Foreskin keratinocyte (primary cell): ENCODE measurements at places on chromosomes 16 and 17.

GRCh38 chr17:45129940-45130680 is 2.2 kb downstream of the PLCD3 start:
- DNase-seq: peak; percentile 40

- no peak for DNase-seq
Observed at GRCh38 chr16:80940069-80940856, 66.4 kb downstream of the CMC2 start.

DNA sequence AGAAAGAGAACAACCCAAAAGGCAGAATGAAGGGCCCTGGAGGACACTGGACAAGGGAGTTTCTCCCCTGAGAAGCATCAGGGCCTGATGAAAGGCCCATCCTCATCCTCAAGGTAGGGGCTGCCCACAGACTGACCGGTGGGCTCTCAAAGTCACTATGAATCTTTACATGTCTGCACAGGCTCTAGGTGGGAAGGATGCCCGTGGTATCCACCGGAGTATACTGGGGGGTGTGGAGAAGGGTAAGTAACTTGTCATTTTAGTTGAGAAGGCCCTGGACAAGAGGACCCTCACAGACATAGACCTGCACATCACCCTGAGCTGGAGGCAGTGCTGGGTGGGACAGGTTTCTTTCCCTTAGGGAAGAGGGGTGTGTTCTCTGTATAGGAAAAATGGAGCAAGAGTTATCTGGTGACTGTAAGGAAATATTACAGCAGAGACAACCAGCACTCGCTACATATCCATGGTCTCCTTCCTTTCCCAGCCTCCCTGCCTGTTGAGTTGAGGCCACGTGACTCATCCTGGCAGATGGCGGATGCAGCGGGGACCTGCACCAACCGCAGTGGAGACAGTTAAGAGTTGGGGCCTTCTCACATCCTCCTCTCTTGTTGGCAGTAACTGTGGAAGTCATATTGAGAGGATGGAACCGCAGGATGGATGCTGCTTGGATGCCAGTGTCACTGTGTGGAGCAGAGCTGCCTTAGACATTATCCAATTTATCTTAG is 45.6 kb upstream of the KCNJ12 start:
- DNase-seq: no peak

- no peak for DNase-seq
Observed at GRCh38 chr17:46818316-46818928, at the start of gene WNT3. WNT3 (minus strand) TSS chr17:46818692; CDS start chr17:46818597, 95 bp downstream.

- DNase-seq: peak; percentile 55
Observed at GRCh38 chr16:54287131-54288029, 793 bp upstream of the IRX3 start.

GRCh38 chr16:27340654-27341053 is 26.9 kb downstream of the IL4R start:
- no peak for DNase-seq

- no peak for DNase-seq
Observed at GRCh38 chr16:57239107-57239506, 6.0 kb upstream of the ARL2BP start.

GRCh38 chr17:74645010-74645409 is 21.5 kb upstream of the CD300E start:
- DNase-seq: no peak

DNA sequence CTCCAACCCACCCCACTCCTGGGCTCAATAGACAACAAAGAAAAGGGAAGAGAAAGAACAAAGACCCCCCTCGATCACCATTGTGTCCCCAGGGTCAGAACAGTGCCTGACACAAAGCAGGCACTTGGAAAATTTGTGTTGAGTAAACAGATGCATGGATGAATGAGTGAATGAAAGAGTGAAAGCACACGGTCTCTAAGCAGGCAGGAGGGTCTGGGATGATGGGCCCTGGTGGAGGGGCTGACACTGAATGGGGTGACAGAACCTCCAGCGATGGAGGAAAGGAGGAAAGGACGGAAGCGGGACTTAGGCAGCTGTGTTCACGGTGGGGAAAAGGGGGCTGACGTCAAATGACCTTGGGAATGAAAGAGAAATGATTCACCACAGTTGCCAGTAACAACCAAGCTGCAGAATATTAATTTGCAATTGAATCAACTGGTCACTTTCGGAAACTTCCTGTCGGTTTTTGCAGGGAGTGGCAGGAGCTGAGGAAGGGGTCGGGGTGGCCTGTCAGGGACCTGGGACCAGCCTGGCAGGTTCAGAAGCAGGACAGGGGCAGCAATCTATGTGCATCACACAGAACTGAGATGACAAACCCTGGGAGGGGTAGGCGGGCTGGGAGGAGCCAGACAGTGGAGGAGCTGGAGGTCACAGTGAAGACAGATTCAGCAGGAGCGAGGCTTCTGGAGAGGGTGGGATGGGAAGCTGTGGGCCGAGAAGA is 6.7 kb upstream of the GAST start:
- DNase-seq: no peak
